ENCODE measurements at places on chromosomes 6 and 20.

DNA sequence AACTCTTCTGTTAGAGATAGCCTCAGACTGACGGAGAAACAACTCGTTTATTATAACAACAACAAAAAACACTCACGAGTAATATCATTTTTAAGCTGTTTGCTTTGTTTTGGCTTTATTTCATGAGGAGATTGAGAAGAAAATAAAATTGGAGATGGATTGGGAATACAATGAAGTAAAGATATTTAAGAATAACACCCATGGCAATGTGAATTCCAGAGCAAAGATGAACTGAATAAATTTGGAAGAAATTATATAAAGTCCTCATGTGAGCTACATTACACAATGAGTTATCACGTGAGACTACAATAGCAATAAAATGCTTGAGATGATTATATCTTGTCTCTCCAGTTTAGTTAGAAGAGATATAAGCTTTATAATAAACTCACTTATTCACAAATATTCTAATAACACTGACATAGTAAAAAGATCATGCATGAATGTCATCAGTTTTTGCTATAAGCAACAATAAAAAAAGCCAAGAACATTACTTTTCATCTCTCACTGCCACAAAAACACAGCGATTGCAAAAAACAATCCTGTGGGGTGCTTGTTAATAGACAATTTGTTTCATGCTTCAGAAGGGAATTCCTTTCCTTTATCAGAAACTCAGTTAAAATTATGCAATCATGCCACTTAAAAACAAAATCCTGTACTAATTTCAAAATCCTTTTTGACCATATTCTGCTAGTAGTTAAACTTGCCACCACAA is 696.7 kb upstream of the MARCKS start:
- DNase-seq: no peak

DNA sequence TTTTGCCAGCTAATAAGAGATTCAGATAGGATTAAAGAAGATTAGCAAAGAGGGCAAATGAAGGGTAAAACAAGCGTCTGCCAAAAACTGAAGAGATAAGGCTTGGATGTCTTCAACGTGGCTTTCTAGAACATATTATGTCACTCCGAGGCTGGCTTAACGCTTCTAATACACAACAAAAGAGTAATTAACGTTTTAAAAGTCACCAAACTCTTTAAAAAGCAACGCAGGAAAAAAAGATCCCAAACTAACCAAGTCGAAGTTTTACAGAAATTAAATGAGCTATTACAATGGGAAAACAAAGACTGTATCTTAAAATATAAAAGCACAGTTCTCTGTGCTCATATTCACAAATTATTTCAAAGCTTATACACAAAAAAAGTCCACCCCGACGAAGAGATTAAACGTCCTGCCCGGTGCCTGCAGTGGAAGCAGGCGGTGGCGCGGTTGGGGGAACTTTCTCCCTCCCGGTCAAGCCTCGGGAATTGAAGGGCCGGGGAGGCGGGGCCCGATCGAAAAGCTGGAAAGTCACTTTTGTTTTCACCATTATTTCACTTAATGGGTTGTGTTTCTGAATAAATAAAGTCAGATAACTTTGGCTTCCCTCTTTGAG is 1.2 kb downstream of the MAK start:
- DNase-seq: no peak

DNA sequence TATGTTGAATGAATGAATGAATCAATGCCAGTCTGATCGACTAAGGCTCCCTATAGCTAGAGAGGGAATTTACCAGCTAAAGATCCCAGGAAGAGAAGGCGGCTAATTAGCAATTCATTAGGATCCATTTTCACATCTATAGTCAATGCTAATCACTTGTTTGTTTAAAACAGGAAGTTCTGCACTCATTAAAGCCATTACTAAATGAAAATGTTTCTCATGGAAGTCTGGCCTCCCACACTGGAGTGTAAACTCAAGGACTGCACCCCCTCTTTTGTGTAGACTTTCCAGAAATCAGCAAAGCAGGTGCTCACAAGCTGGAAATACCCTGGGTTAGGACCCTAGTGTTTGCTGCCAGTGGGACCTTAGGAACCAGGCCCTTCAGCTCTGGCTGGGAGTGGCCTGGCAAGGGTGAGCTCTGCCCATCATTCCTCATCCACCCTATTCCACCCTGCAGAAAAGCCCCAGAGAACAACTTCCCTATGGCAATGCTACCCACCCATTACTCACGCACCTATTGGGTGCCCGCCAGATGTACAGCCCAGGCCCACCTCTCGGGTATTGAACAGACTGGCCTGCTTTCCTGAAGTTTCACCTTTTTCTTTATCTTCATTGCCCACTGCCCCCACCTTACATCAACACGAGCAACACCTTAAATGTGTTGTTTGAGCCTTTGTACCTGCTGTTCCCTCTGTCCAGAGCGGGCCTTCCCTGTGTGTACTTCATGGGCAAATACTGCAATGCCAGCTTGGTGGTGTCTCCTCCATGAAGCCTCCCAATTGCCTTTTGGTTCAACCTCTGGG is 60.8 kb downstream of the TTI1 start:
- no peak for DNase-seq

- DNase-seq: no peak
These were observed 301.8 kb downstream of the TAF4 start for GRCh38 chr20:61763740-61764400.

- DNase-seq: no peak
These were observed 2.2 kb upstream of the BTN3A2 start for GRCh38 chr6:26362836-26363220.

GRCh38 chr6:91534614-91535013 is 947.7 kb upstream of the MAP3K7 start:
- DNase-seq: no peak

All from cortex of kidney (tissue), 1 donor.